ENCODE measurements at places on chromosomes 3 and 15.

GRCh38 chr15:53477981-53478766 lies 281.3 kb downstream of the WDR72 start:
- DNase-seq: no peak

DNA sequence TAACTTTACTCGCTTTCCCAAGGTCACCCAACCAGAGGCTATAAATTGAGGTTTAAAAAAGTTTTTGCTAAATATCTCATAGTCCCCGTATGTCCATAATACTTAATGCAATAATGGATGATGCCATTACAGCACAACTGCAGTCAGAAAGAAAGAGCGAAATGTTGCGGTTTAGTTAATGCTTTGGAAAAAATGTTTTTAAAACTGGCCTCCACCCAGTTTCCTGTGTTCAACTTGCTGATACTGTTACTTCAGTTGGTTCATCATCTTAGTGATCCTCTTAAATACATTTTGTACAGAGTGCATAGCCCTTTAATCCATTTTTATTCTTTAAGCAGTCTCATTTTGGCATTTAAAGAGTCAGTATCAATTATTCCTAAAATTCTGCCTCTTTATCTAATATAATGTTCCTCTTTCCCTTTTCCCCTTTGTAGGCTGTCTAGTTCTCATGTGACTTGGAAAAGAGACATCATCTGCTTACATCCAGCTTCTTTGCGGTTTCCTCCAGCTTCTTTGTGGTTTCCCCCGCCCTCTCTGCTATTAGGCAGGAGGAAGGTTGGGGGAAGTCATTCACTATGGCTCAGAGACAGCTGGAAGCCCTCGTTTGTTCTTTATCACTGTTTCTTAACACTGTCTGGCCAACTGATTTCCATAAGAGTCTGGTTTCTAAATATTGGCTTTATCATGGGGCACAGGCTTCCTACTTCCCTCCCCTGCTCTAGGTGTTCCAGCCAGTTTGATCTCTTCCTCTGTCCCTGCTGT lies 154.3 kb downstream of the GOLIM4 start:
- DNase-seq: no peak

- DNase-seq: no peak
Measured at GRCh38 chr15:95812491-95812890, 518.0 kb upstream of the NR2F2 start.

- no peak for DNase-seq
Measured at GRCh38 chr15:85031086-85031943, 49.7 kb downstream of the PDE8A start.

- peak; percentile 16 for DNase-seq
Measured at GRCh38 chr15:43977072-43977884, 150.5 kb downstream of the WDR76 start.

DNA sequence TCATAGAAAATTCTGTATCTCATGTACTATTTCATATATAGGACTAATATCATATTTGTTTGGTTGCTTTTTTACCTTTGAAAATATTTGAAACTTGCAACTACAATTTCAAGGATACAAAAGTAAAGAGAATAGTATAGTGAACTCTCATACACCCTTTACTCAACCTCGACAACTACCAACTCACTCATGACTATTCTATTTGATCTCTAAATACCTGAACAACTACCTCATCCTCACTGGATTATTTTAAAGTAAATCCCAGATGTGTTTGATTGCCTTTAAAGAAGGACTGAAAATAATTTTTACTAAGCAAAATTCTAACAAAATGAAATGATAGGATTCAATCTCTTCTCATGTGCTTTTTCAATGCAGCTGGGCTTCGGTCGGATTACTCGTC lies 12.1 kb downstream of the TMPRSS7 start:
- no peak for DNase-seq

DNA sequence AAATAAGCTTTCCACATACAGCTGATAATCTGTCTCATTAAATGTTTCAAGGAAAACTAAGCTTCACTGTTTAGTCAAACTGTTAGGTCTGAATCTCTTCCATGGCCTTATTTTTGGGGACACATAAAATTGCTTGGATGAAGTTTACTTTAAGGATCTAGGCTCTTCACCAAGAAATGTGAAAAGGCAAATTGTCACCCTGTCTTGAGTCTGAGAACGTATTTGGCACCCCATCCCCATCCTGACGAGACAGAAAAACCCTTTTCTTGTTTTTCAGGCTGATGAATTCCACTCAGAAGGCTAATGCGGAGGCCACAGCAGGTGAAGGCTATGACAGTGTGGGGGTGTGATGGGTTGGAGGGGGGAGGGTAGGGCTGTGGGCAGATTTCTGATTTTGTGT lies 226.6 kb downstream of the GREM1 start:
- no peak for DNase-seq

GRCh38 chr15:64634576-64635498 lies 140.6 kb downstream of the RBPMS2 start:
- DNase-seq: no peak

DNA sequence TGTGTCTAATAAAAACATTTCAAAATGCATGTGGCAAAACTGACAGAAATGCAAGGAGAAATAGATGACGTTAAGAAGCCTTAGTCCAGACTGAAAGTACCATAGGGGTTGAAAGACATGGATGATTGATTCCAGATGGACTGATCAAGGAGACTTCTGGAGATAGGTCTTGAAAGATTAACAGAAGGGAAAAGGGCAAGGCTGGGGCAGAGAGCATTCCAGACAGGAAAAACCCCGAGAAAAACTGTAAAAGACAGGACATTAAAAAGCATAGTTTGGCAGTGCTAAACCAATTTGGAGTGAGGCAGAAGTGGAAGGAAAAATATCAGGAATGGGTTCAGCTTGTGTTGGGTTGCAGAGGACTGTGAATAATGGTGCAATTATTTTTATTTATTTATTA lies 375.2 kb upstream of the SGO1 start:
- no peak for DNase-seq

- DNase-seq: no peak
Measured at GRCh38 chr3:128313071-128313725, 153.5 kb downstream of the DNAJB8 start.

DNA sequence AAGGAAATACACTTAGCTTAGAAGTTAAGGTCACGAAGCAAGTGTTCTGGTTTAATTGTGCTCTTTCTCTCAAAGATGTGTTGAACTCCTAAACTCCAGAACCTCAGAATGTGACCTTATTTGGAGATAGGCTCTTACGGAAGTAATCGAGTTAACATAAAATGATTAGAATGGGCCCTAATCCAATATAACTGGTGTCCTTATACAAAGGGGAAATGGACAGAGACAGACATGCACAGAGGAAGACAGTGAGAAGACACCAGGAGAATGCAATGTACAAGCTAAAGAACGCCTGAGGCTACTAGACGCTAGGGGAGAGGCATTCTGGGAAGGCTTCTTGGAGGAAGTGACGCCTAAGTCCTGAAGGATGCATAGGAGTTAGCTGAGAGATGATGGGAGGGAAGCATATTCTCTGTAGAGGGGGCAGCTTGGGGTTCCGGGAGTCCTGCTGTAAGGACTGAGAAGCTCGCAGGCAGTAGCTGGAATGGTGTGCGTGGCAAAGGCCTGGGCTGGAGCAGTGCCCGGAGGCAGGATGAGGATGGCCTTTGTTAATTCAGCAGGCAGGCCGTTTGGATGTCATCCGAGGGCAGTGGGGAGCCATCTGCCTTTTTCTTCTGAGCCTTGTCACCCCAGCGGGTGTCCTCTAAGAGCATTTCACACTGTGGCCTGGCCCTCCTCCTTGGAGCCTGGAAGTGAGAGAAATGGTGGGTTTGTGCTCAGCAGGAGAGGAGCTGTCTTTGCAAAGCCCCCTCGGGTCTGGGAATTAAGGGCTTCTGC lies 513.4 kb downstream of the SHQ1 start:
- no peak for DNase-seq

DNA sequence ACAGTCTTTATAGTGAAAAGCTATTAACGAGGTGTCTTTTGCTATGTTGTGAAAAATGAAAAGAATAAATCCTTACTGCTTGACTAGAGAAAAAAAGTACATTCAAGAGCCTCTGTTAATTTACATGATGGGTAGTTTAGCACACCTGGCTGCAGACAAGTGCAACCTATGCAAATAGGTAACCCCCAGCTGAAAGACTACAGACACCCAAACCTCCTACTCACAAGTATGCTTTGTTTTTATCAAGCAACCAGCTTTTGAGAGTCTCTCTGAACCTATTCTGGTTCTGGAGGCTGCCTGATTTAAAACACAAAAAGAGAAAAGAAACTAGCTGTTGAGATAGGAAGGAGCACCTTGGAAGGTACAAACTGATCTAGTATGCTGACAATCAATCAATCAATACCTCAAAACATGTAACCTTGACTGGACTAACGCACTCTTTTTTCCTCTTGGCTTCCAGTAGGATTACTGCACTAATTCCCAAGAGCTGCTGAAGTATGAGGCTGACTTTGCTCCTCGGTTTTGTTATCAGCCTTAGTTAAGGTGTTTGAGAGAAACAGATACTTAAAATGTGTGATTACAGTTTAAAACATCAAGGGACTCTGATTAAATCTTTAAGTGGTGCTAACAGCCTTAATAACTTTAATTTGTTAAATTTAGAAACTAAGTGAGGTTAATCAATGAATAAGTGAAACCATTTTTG lies 63.6 kb downstream of the OSBPL10 start:
- DNase-seq: no peak

DNA sequence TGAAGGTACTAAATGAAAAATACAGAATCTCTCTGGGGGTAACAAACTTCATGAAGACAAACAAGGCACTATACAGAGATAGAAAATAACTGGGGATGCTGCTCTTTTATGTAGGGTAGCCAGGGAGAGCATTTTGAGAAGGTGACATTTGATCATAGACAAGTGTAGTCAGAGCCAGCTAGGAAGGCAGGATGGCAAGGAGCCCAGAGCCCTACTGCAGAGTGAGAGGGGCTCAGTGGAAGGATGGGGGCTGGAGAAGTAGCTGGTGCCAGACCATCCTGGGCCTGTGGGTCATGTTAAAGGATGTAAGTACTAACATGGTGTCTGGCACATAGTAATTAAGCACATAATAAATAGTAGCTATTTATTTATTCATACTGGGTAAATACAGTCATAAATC lies 133.6 kb downstream of the MEIS2 start:
- DNase-seq: no peak

DNA sequence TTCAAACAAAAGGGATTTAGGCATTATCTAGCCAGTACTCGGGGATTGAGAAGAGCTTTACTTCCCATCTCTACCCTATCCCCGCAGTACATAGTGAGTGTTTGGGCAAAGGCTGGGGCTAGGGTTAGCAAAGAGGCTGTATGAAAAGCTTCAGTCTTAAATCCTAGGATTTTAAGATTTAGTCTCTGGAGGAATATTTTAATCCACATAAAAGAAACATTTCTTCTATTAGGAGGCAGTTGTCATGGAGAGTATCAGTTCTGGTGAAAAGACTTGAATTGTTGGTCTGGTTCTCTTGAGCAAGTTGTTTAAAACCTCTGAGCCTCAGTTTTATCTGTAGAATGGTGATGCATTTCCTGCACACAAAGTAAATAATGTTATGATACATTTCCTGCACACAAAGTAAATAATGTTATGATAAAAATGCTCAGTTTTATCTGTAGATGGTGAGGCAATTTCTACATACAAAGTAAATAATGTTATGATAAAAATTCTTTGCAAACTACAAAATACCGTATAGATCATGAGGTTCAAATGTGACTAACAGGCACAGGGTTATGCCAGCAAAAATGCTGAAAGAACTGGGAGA lies 53.9 kb upstream of the ZBED2 start:
- no peak for DNase-seq

GRCh38 chr15:88623061-88623460 lies 1.9 kb downstream of the AEN start:
- no peak for DNase-seq

DNA sequence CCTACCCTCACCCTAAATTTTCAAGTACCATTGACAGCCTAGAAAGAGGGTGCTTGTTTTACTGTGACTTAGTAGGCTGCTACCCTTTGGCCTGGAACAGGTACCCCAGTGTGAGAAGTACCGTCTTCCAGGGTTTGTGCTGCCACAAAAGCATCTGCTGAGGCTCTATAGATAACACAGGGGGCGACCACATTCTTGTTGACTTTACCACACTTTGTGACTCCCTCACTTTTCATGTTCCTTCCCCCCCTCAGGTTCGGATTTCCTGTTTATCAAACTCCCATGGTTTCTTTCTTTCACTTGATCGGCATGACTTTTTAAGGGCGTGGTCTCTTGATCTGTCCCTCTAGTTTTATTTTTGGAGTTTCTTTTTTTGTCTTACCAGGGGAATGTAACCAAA lies 23.5 kb downstream of the EXOG start:
- DNase-seq: peak; percentile 57

DNA sequence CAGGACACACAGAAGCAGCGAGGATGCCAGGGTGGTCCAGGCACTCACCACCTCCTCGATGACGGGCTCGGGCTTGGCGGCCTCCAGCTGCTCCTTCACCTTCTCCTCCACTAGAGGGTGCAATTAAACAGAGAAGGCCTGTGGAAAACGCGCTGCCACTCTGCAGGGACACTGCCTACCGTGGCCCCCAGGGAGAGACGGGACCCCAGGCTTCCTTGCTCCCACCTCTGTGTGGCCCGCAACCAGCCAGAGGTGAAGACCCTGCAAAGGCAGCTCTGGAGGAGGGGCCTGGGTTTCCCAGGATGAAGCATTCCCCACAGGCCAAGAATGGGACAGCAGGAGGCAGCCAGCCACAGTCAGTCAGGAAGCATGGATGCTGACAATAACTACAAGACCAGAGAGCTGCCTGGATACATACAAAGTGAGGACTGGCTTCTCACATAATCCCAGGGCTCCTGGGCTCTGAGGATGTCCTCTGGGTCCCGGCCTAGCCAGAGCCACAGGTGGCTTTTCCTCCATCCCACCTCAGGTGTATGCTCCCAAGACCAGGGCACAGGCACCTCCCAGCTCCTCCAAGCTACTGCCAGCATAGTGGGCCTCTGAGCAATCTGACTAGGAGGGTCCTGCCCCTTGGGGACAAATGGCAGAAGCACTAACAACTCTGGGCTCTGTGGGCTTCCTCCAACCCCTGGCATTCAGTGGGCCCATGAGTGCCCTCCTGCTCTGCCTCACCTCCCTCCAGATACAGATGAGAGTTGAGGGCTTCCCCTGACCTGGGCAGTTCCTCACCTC lies 46.2 kb downstream of the PTH1R start:
- DNase-seq: peak; percentile 16

GRCh38 chr3:197798863-197799262 lies 7.8 kb downstream of the LRCH3 start:
- DNase-seq: no peak

Data from CD8-positive, alpha-beta T cell (primary cell).